Activated naive CD4-positive, alpha-beta T cell treated with anti-CD3 and anti-CD28 coated beads for 36 hours (primary cell): ENCODE measurements at places on chromosomes 12 and 14. TPM values are rescaled to one million over a fixed set of nuclear protein-coding genes. Genes with fewer than 3 reads are reported as not detected.

GRCh38 chr12:117124421-117125271, 25.4 kb upstream of the TESC start:
- H3K27ac ChIP-seq, result peak overlapping the region; percentile 27
- H3K36me3 ChIP-seq, result no peaks in the 10 kb centered on the region
- DNase-seq, result no peak
- no peaks in the 10 kb centered on the region for H3K27me3 ChIP-seq

DNA sequence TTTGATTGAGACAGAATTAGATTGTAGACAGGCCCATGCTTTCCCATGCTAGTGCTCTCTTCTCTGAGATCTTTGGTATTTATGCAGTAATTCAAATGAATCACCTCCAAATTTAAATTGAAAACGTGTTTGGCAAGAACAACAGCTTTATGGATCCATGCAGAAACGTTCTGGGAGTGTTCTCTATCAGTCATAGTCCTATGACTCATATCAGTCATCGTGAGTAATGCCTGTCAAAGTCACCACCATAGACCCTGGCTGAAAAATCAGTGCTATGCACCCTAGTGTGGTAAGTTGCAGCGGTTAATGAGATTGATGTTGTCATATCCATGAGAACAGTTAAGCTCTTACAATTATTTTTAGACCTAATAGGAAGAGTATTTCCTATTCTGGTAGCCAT, 90.1 kb upstream of the FOXG1 start:
- H3K4me1 ChIP-seq, result no peaks in the 10 kb centered on the region
- no peak overlapping the region for H3K4me3 ChIP-seq
- no peak for DNase-seq
- H3K36me3 ChIP-seq, result no peaks in the 10 kb centered on the region
- no peaks in the 10 kb centered on the region for H3K27me3 ChIP-seq

GRCh38 chr14:96586056-96586455, 83.9 kb downstream of the PAPOLA start:
- no peaks in the 10 kb centered on the region for H3K4me1 ChIP-seq
- H3K27ac ChIP-seq, result no peak overlapping the region
- DNase-seq, result no peak

GRCh38 chr12:79920421-79921238, 14.3 kb downstream of the PPP1R12A start:
- H3K4me1 ChIP-seq, result peaks cover 62% of the 10 kb centered on the region
- peaks cover 4% of the 10 kb centered on the region for H3K36me3 ChIP-seq
- H3K27me3 ChIP-seq, result no peaks in the 10 kb centered on the region
- DNase-seq, result no peak
- H3K4me3 ChIP-seq, result no peak overlapping the region

DNA sequence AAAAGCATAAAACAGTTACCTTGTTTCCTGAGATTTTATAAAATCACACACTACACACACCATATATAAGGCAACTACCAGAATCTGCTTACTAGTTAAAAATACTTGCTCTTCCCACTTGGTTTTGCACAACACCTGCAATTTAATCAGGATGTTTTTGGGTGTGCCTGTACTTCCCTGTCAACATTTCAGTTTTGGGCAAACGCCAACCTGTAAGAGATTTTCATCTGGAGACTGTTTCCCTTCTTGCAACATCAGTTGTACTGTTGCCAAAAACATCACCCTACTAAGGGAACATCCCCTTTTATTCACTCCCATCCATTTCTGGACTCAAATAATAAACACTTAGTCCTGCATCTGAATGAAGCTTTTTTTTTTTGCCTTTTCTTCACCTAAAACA, 172.3 kb downstream of the DUSP6 start:
- H3K27me3 ChIP-seq, result peaks cover 3% of the 10 kb centered on the region
- H3K27ac ChIP-seq, result no peak overlapping the region
- peaks cover 22% of the 10 kb centered on the region for H3K4me1 ChIP-seq
- DNase-seq, result no peak

GRCh38 chr14:97571866-97572555, 774.8 kb downstream of the VRK1 start:
- no peaks in the 10 kb centered on the region for H3K27me3 ChIP-seq
- H3K36me3 ChIP-seq, result no peaks in the 10 kb centered on the region
- H3K4me1 ChIP-seq, result peaks cover 3% of the 10 kb centered on the region

DNA sequence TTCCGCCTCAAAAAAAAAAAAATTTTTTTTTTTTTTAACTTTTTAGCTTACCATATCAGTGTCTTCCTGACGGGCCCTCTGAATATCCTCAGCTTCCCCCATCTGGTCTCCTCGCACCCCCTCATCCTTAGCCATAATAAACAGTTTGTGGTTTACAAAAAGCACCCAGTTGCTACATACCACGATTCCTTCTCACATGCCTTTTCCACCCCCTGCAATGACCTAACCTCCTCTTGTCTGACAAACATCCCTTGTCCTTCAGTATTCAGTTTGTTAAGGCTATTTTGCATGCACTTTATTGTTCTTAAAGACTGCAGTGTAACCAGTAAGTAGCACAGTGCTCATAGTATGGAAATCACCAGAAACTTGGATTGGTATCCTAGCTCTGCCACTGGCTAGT, 88.5 kb downstream of the PPM1H start:
- H3K4me1 ChIP-seq, result no peaks in the 10 kb centered on the region
- H3K36me3 ChIP-seq, result no peaks in the 10 kb centered on the region
- no peak overlapping the region for H3K27ac ChIP-seq
- H3K4me3 ChIP-seq, result no peak overlapping the region

DNA sequence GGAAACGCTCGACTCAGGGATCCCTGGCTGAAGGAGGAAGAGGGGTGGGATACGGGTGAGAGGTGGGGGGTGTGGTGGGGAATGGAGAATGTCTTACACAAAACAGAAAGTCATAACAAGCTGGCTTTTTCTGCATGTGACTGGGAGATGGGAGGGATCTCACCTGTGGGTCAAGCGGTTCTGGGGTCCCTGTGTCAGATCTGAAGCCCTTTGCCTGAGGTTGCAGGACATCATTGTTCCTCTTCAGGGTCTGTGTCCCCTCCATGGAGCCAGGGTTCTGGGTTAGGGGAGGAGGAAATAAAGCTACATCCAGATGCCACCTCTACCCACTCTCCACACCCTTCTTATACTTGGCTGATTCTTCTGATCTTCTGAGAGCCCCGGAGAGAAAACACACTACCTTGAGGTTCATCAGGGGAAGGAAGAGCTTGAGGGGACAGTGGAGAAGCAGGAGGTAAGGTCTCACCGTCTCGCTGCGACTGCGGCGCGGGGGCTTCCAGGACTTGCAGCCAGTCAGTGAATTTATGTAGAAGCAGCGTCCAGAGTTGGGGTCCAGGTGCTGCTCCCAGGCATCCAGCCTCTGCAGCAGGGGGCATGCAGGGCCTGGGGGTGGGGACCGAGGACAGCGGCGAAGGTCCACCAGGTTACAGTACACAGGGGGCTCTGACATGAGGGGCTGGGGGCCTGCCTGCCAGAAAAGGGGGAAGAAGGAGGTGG, 2.5 kb downstream of the ARHGAP9 start:
- DNase-seq, result no peak
- peaks cover 67% of the 10 kb centered on the region for H3K4me1 ChIP-seq
- peak overlapping the region; percentile 84 for H3K4me3 ChIP-seq
- H3K27ac ChIP-seq, result peak overlapping the region; percentile 99
- H3K36me3 ChIP-seq, result peaks cover 49% of the 10 kb centered on the region
- H3K27me3 ChIP-seq, result no peaks in the 10 kb centered on the region

DNA sequence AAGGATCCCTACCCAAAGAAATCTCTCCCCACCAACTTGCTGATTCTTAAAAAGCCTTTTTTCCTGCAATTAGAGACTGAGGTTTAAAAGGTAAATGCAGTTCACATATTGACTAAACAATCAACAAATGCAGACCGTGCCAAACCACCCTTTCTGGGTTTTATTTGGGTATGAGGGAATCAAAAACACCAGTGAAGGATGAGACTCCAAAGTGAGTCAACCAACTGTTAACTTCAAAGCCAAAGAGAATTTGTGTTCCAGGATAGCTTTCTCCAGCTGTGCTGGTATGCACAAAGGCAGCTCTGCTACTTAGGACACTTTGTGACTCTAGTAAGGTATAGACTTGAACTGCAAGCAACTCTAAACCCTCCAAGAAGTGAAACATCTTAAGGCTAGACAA, 39.4 kb downstream of the RPS29 start:
- no peaks in the 10 kb centered on the region for H3K4me1 ChIP-seq
- no peak overlapping the region for H3K4me3 ChIP-seq
- H3K27ac ChIP-seq, result no peak overlapping the region
- no peaks in the 10 kb centered on the region for H3K27me3 ChIP-seq
- H3K36me3 ChIP-seq, result peaks cover 1% of the 10 kb centered on the region
- no peak for DNase-seq

- no peaks in the 10 kb centered on the region for H3K27me3 ChIP-seq
- no peaks in the 10 kb centered on the region for H3K36me3 ChIP-seq
- no peak for DNase-seq
- peaks cover 28% of the 10 kb centered on the region for H3K4me1 ChIP-seq
- H3K4me3 ChIP-seq, result no peak overlapping the region
These were observed 189.3 kb downstream of the VRK1 start for GRCh38 chr14:96986256-96987085.

GRCh38 chr12:92445253-92446082, 257.3 kb upstream of the PLEKHG7 start:
- no peak overlapping the region for H3K27ac ChIP-seq
- peaks cover 38% of the 10 kb centered on the region for H3K4me1 ChIP-seq
- no peak overlapping the region for H3K4me3 ChIP-seq
- DNase-seq, result no peak

DNA sequence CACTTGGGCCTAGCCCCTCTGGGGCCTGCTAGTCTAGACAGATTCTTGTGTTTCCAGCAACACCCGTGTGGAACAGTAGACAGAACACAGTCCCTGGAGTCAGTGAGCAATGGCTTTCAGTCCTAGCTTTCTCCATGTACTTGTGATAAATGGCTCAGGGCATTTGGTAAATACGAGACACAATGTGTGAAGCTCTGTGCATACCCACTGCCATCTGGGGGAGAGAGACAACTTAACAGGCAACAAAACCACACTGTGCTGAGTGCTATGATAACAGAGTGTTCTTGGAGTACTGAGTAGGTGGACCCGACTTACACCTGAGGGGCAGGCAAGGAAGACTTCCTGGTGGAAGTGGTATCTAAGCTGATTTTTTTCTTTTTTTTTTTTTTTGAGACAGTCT, 86.3 kb upstream of the TBX3 start:
- DNase-seq, result no peak
- H3K4me3 ChIP-seq, result no peak overlapping the region
- peaks cover 5% of the 10 kb centered on the region for H3K27me3 ChIP-seq
- no peak overlapping the region for H3K27ac ChIP-seq
- no peaks in the 10 kb centered on the region for H3K4me1 ChIP-seq

- H3K36me3 ChIP-seq, result no peaks in the 10 kb centered on the region
- H3K4me3 ChIP-seq, result no peak overlapping the region
- DNase-seq, result no peak
- H3K4me1 ChIP-seq, result no peaks in the 10 kb centered on the region
These were observed 66.1 kb upstream of the CSRP2 start for GRCh38 chr12:76944892-76945291.

GRCh38 chr14:67497216-67497615, 8.7 kb upstream of the TMEM229B start:
- H3K4me3 ChIP-seq, result no peak overlapping the region
- no peaks in the 10 kb centered on the region for H3K27me3 ChIP-seq
- peaks cover 7% of the 10 kb centered on the region for H3K36me3 ChIP-seq
- H3K27ac ChIP-seq, result no peak overlapping the region
- no peak for DNase-seq
- peaks cover 8% of the 10 kb centered on the region for H3K4me1 ChIP-seq

DNA sequence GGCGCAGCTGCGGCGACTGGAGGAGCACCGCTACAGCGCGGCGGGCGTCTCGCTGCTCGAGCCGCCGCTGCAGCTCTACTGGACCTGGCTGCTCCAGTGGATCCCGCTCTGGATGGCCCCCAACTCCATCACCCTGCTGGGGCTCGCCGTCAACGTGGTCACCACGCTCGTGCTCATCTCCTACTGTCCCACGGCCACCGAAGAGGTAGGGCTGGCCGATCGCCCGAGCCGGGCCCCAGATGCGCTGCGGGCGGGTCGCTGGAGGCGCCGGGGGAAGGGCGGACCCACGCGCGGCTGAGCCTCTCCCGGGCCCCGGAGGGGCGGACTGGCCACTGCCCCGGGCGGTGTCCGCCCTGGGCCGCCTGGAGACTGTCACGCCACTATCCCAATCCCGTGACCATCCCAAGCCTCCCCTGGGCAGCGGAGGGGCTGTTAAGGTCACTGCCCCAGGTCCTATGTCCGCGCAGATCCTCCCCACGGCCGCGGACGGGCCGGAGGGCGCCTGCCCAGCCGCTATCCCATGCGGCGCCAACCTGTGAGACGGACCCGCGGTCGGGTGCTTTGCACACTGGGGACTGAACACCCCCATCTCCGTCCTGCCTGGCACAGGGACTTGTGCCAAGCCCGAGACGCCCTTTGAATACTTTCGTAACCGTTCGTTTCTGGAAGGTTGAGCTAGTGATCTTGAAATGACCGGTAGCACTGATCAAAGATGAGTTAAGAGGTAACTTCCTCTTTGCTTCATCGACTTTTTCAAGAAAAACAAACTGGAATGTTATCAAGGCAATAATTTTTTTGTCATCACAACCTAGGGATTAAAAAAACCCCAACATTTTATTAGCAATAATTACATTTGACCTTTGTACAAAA, 725 bp downstream of the CHPT1 start:
- H3K27ac ChIP-seq, result peak overlapping the region; percentile 63
- peak; percentile 23 for DNase-seq
- no peaks in the 10 kb centered on the region for H3K36me3 ChIP-seq
- H3K4me3 ChIP-seq, result peak overlapping the region; percentile 84
- no peaks in the 10 kb centered on the region for H3K27me3 ChIP-seq
- peaks cover 45% of the 10 kb centered on the region for H3K4me1 ChIP-seq

- H3K4me1 ChIP-seq, result peaks cover 45% of the 10 kb centered on the region
- peak; percentile 47 for DNase-seq
- no peaks in the 10 kb centered on the region for H3K27me3 ChIP-seq
- H3K27ac ChIP-seq, result peak overlapping the region; percentile 94
- peak overlapping the region; percentile 89 for H3K4me3 ChIP-seq
These were observed 824 bp downstream of the DDX55 start for GRCh38 chr12:123602651-123603195.

GRCh38 chr12:25194722-25195055, 271 bp downstream of the DNAI7 start:
- no peaks in the 10 kb centered on the region for H3K27me3 ChIP-seq
- H3K4me3 ChIP-seq, result peak overlapping the region; percentile 98

GRCh38 chr12:108676707-108677106, 43.0 kb upstream of the SELPLG start:
- no peaks in the 10 kb centered on the region for H3K4me1 ChIP-seq
- no peak overlapping the region for H3K27ac ChIP-seq
- H3K4me3 ChIP-seq, result no peak overlapping the region
- no peak for DNase-seq
- H3K27me3 ChIP-seq, result no peaks in the 10 kb centered on the region
- peaks cover 2% of the 10 kb centered on the region for H3K36me3 ChIP-seq

The GPR84 gene
- 1.2 TPM for total RNA-seq

The PGAM5 gene
- total RNA-seq, result 55.7 TPM

The ITGB7 gene
- total RNA-seq, result 32.5 TPM

The SCN8A gene
- total RNA-seq, result 0.50 TPM

The RNF212B gene
- total RNA-seq, result not detected

The PROX2 gene
- 0.41 TPM for total RNA-seq

The SRGAP1 gene
- total RNA-seq, result not detected

The SLCO1B1 gene
- not detected for total RNA-seq
